HuH-7 (cell line): ENCODE measurements at places on chromosomes 3 and 15.

- DNase-seq, result peak; percentile 66
These were observed 33.5 kb downstream of the BCL2L10 start for GRCh38 chr15:52078876-52079700.

GRCh38 chr15:74050556-74051234 lies 31.7 kb downstream of the GOLGA6A start:
- DNase-seq, result no peak

- no peak for DNase-seq
These were observed 110.9 kb downstream of the EDEM1 start for GRCh38 chr3:5298453-5298852.

- DNase-seq, result no peak
These were observed 37.8 kb downstream of the CEMIP start for GRCh38 chr15:80816936-80817335.

DNA sequence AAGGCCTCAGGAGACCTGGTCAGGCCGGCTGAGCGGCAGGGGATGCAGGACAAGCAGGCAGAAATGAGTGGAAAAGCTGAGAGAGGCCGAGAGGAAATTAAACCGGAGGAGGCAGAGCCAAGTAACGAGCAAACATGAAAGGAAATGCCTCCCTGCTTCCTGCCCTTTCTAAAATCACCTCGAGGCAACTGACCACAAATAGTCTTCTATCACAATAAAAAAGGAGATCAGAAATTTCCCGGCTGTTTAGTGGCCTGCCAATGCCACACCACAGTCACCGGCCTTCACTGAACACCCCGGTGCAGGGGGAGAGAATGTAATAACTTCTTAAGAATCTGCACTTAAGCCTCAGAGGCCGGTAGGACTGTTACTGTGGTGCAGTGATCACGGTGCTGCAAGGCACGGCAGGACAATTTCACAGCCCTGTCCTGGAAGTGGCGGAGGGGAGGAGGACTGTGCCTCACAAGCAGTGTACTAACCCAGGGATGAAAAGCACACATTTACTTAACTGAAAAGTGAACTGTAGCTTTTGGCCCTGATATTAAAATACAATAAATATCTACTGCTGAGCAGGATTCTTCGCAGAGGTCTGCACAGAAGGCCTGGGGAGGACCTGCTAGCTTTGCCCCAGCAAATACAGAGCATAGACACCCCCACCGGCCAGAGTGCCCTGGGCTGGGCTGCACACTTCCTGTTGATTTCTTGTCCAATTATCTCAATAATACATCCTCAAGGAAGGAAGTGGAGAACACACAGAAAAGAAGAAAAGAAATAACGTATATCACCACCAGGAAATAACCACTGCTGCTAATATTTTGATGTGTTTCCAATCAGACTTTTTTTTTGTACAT lies 183.5 kb upstream of the NSMCE3 start:
- DNase-seq, result no peak

DNA sequence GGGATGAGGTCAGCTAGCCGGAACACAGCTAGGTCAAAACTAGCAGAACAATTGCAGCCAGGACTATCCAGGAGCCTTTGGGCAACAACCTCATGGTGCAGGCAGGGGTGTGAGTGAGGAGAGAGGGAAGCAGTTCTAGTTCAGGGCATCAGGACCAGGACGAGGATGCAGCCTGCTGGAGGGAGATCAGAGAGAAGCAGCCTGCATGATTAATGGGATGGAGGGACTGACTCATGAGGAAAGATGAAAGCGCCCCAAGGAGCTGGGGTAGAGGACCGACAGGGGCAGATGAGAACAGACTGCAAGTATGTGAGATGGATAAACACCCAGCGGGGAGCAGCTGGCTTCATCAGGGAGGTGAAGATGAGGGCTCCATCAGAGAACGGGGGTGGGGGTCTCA lies 37.9 kb upstream of the LRTM1 start:
- DNase-seq, result no peak

DNA sequence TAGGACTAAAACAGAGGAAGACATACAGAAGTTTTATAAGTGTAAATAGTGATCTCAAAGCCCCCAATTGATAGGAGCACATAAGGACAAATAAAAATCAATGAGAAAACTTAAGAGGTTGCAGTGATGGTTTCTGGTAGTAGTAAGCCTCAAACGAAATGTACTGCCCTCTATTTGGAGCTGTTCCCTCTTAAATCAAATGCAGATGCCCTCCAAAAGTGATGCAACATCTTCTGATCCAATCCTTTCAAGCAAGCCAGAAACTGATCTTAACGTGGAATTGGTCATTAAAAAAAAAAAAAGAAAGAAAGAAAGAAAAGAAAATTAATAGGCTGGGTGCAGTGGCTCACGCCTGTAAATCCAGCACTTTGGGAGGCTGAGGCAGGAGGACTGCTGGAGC lies 259.3 kb downstream of the ZBTB20 start:
- no peak for DNase-seq

- no peak for DNase-seq
These were observed 77.7 kb upstream of the LIMD1 start for GRCh38 chr3:45516829-45517228.

DNA sequence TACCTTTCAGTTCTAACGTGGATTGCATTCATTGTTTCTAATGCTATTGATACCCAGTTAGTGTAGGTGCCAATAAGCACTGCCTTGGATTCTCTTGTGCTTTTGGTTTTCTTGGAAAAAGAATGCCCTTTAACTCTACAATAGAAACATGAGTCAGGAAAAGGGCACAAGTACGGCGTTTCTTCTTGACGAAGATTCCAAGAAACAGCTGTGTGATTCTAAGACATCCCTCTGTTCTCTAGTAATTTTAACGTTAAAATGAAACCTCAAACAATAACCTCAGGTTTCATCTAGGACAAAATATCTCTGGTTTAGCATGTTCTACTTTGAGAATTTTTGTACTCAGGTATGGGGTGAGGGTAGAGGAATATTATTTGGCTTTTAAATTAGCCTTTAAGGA lies 540.5 kb upstream of the ATP11B start:
- no peak for DNase-seq

DNA sequence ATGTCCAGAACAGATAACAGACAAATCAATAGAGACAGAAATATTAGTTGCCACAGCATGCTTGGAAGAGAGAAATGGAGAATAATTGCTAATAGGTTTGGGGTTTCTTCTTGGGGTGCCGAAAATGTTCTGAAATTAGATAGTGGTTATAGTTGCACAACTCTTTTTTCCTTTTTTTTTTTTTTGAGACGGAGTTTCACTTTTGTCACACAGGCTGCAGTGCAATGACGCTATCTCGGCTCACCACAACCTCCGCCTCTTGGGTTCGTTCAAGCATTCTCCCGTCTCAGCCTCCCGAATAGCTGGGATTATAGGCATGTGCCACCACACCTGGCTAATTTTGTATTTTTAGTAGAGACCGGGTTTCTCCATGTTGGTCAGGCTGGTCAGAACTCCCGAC lies 163.3 kb downstream of the PLCH1 start:
- DNase-seq, result no peak

- no peak for DNase-seq
These were observed 100.5 kb upstream of the RGMA start for GRCh38 chr15:93189561-93189960.

GRCh38 chr3:188595890-188596376 lies 442.0 kb downstream of the LPP start:
- DNase-seq, result no peak

DNA sequence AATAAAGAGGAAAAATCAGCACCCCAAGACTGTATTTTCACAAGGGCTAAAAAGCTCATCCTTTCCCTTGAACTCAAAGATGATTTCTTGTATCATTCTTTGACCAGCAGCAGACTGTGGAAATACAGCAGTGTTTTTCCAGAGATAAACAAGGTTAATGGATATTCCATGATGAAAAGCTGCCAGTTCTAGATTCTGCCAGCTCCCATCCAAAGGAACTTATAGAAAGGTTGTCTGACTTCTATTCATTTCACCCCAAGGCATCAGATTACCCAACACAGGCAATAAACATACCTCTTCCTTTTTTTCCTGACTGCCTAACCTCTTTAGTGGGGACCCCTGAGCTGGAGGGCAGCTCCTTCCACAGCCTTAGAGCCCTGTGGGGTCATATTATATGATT lies 375.8 kb upstream of the THBS1 start:
- no peak for DNase-seq

DNA sequence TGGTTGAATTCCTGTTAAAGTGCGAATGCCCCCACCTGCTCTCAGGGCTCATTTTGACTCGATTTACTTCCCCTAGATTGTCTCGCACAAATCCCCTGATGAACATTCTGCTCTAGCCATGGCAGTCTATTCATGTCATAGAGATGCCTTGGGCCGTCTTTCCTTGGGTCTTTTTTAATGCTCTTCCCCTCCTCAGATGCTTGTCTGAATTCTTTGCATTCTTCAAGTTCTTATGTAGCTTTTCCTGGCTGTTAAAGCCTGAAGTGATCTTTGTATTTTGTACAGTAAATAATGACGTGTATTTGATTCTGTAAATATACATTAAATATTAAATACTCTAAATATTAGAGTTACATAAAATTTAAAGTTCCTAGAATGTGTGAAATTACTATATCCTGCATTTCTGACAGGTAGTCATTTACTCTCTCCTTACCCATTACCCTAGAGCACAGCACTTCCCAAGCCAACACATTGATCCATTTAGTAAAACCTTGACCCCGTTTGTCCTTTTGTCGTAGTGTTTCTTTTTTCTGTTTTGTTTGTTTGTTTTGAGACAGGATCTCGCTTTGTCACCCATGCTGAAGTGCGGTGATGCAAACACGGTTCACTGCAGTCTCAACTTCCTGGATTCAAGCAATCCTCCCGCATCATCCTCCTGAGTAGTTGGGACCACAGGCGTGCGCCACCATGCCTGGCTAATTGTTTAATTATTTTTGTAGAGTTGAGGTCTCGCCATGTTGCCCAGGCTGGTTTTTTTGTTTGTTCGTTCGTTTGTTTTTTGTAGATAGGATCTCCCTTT lies 47.9 kb downstream of the YEATS2 start:
- no peak for DNase-seq
